Stromal cell of bone marrow (primary cell): ENCODE measurements at places on chromosomes 6 and 20.

DNA sequence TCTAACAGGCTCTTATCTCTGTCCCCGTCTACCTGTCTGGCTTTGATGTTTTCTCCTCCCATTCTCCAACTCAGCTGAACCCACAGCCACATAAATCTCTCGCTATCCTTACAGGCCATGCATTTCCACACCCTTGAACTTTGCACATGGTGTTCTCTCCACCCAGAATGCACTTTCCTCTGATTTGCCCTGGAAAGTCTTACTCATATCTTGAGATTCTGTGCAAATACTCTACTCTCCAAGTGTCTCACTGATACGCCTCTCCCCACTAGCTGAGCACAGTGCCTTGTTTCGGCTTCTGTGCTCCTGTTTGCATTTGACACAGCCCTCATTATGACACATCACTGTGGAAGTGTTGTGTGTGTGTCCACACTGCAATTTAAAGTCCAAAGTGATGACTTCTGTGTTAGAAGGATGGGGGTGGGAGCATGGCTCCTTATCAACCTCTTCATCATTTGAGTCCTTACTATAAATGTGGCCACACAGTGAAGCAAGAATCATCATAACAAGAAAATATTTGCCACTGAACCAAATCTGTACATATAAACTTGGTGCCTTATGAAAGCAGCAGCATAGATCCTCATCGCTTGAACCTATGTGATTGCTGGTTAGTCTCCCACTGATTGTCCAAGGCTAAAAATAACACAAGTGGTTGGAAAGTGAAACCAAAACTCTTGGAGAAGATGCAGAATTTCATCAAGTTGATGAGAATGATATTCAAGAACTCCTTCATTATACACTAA is 5.5 kb upstream of the PRELID3B start:
- DNase-seq = peak; percentile 38

DNA sequence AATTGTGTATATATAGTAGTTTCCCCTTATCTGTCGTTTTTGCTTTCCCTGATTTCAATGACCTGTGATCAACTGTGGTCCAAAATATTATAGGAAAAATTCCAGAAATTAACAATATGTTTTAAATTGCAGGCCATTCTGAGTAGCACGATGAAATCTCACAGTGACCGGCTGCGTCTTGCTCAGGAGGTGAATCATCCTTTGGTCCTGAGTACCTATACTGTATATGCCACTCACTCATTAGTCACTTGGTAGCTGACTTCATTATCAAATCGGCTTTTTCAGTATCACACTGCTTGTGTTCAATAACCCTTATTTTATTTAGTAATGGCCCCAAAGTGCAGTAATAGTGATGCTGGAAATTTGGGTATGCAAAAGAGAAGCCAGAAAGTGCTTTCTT is 728.3 kb upstream of the EYS start:
- no peak for DNase-seq

- DNase-seq = no peak
These were observed 486 bp downstream of the FKBP1A start for GRCh38 chr20:1392443-1392692.

DNA sequence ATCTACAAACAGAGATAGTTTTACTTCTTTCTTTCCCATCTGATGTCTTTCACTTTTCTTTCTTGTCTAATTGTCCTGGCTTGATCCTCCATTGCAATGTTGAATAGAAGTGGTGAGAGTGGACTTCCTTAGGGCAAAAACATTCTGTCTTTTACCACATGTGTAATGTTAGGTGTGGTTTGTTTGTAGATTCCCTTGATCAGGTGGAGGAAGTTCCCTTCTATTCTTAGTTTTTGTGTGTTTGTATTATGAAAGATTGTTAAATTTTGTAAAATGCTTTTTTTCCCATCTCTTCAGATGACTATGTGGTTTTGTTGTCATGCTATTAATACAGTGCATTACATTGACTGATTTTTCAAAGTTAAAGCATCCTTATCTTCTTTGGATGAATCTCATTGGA is 41.6 kb upstream of the DUSP22 start:
- DNase-seq = no peak
